Kidney (tissue), 22 donors: ENCODE measurements at places on chromosomes 2 and 18. TPM values are rescaled to one million over a fixed set of nuclear protein-coding genes. Genes with fewer than 3 reads are reported as not detected.

SCN9A gene
- polyA plus RNA-seq = 0.99 TPM

GAL3ST2 gene
- polyA plus RNA-seq = 0.39 TPM

LAMA3 gene
- polyA plus RNA-seq = 4.4 TPM

ITSN2 gene
- polyA plus RNA-seq = 20.1 TPM

MTHFD2 gene
- polyA plus RNA-seq = 19.0 TPM

GRCh38 chr2:10186868-10187535 lies 64.5 kb downstream of the RRM2 start:
- no peak for DNase-seq

GRCh38 chr2:174901075-174901474 lies 104.1 kb downstream of the CHN1 start:
- peak; percentile 31 for DNase-seq

DNA sequence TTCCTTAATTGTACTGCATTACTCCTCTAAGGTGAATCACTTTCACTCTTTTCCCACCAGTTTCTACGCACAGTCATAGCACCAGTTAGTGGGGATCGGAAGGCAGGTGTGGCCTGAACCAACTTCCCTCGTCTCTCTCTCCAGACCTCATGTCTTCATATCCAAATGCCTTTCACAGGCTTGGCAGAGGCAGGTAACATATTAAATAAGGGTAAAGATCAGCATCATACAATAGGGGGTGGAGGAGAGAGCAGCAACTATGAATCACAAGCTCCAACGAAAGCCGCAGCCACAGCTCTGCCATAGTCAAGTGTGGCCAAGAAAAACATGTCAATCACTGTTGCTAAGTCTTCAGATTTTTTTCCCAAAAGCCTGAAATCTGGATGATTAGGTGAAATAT lies 40.3 kb downstream of the AP1S3 start:
- DNase-seq = no peak

DNA sequence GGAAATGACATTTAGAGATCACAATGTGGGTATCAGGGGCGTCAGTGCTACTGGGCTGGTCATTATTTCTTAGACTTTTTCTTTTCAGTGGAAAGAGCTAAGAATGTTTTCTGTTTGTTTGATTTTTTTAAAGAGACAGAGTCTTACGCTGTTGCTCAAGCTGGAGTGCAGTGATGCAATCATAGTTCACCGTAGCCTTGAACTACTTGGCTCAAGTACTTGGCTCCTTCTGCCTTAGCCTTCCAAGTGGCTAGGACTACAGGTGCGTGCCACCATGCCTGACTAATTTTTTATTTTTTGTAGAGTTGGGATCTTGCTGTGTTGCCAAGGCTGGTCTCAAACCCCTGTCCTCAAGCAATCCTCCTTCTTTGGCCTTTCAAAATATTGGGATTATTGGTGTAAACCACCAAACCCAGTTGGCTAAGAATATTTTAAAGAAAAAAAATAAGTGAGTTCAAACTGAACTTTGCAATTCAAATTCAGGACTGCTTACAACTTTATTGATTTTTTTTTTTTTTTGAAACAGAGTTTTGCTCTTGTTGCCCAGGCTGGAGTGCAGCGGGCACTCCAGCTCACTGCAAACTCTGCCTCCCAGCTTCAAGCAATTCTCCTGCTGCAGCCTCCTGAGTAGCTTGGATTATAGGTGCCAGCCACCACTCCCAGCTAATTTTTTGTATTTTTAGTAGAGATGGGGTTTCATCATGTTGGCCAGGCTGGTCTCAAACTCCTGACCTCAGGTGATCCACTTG lies 154.2 kb downstream of the MIB1 start:
- no peak for DNase-seq

GRCh38 chr2:101368376-101368775 lies 18.9 kb downstream of the CREG2 start:
- no peak for DNase-seq

GRCh38 chr2:46858702-46859090 lies 56.9 kb downstream of the MCFD2 start:
- no peak for DNase-seq

- DNase-seq = no peak
These were observed 1348.0 kb upstream of the PIK3C3 start for GRCh38 chr18:40606996-40607395.

GRCh38 chr2:176127774-176128072 lies 1.8 kb upstream of the HOXD8 start:
- DNase-seq = no peak

- no peak for DNase-seq
These were observed 58.1 kb downstream of the PXDN start for GRCh38 chr2:1685957-1686783.

DNA sequence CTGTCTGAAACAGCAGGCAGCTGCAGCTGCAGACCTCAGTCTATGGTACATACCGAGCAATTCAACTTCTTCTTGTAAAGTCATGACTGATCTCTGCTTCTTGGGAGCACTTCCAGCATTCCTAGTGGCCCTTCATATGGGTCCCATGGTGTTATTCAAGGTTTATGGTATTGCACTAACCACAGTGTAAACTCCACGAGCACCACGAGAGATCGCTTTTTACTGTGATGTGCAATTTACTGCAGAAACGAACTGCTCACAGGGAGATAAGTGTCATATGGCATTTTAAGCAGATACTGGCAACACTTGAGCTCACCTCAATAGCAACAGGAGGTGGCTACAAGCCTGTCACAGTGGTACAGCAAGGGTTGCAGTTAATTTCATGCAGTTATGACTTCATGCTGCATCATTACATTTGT lies 38.6 kb upstream of the SH3BP4 start:
- no peak for DNase-seq

- DNase-seq = no peak
These were observed 78.2 kb downstream of the DYSF start for GRCh38 chr2:71531522-71532047.

DNA sequence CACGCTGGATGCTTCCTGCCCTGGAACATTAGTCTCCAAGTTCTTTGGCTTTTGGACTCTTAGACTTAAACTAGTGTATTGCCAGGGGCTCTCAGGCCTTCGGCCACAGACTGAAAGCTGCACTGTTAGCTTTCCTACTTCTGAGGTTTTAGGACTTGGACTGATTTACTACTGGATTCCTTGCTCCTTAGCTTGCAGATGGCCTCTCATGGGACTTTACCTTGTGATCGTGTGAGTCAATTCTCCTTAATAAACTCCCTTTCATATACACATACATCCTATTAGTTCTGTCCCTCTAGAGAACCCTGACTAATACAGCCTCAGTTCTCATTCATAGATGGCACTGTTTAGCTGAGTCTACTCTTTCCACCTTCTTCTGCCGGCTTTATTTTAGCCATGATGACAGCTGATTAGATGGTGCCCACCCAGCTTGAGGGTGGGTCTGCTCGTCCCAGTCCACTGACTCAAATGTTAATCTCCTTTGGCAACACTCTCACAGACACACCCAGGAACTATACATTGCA lies 389.1 kb downstream of the NYAP2 start:
- DNase-seq = no peak

- DNase-seq = peak; percentile 81
These were observed 173.6 kb downstream of the SMAD7 start for GRCh38 chr18:48777026-48777743.

DNA sequence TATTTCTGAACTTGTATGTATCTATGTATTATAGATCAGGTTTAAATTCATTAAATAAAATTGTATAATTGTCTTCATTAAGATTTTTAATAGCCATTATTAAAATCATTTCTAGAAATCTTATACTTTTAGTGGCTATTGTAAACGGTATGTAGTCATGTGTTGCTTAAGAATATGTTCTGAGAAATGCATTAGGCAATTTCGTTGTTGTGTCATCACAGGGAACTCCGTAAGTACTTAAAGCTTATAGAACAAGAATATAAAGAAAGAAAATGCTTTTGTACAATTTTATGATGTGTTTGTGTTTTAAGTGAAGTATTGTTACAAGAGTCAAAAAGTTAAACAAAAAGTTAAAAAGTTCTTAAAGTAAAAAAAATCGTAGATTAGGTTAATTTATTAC lies 765.8 kb downstream of the METTL4 start:
- DNase-seq = no peak

GRCh38 chr2:74497777-74498499 lies 1.5 kb downstream of the LBX2 start:
- peak; percentile 50 for DNase-seq
